Cerebellum (tissue), 4 donors: ENCODE measurements at places on chromosomes 16 and 17.

- DNase-seq, result no peak
Measured at GRCh38 chr17:56096026-56096810, 57.1 kb upstream of the ANKFN1 start.

DNA sequence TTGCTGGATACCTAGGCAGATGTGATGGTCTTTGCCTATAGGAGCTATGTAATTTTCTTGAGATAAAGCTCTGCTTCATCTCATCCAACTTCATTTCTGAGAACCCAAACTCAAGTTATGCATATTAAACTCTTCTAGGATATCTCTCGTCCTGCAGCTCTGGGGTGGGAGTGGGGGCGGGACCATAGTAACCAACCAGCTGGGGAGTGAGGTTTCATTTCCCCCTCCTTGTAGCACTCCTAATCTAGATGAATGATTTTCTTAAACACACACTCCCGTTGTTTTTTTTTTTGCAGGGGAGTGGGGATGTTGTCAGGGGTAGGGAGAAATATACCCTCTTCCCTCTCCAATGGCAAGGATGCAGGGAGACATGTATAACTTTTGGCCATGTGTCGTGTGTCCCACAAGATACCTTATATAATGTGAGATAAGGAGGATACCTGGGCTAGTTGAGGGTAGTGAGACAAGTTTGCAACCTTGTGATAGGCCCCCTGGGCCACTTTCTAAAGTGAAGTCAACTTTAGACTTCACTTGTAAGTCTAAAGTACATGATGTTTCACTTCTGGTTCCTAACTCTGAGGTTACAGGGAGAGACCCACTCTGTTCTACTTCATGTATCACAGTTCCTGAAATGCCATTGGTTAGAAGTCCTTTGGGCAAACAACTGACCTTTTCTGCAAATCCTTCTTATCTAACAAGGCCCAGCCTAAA lies 10.5 kb upstream of the HEATR6 start:
- no peak for DNase-seq

DNA sequence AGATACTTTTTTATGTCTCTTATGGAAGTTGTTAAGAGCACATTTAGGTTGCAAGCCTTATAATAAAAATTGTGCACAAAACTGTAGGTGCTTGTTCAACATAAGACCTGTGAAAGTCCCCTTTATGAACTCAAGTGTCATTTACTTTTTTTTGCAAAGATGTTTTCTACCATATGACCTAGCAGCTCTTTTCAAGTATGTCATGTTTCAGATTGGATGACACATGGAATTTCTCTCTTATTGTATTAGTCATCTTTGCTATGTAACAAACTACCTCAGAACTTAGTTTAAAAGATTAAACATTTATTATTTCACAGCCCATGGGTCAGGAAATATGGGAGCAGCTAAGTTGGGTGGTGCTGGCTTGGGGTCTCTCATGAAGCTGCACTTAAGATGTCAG lies 57.9 kb downstream of the PHKB start:
- DNase-seq, result no peak

DNA sequence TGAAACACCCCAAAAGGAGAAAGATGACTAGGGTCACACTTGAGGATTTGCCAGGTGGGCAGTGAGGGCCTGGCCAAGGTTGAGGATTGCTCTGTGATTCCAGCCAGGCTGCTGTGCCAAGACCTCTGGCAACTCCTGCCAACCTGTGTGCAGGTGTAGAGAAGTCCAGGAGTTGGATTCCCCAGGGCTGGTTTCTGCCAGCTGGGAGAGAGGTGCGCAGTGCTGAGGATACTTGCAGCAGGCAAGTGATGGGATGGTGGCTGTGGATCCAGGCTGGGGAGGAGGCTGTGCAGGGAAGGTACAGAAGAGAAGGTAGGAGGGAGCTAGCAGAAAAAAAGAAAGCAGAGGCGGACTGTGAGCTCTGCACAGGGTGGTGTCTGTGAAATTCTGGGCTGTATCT lies 6.6 kb downstream of the RIPOR1 start:
- DNase-seq, result no peak

- no peak for DNase-seq
Measured at GRCh38 chr17:32558997-32559650, 72.3 kb downstream of the CDK5R1 start.

- peak; percentile 76 for DNase-seq
Measured at GRCh38 chr17:18257982-18258355, 569 bp downstream of the FLII start.

GRCh38 chr17:6642592-6642991 lies 1.7 kb downstream of the TXNDC17 start:
- DNase-seq, result no peak

- no peak for DNase-seq
Measured at GRCh38 chr17:48439875-48440505, 10.0 kb upstream of the SKAP1 start.

DNA sequence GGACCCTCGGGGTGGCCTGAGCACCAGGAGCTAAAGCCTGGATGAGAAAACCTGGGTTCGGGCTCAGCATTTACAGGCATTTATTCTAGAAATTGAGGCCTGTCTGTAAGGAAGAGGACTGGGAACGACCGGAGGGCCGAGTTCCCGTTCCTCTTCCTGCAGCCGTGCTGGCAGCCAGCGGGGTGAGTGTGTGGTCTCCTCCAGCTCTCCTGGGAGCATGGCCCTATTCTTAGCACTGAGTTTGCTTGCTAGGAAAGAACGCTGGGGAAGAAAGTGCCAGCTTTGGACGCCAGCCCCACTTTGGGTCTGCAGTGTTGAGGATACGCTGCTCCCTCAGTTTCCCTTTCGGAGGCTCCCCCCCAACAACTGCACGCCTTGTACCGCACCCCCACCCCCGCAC lies 49.6 kb downstream of the MGAT5B start:
- no peak for DNase-seq

DNA sequence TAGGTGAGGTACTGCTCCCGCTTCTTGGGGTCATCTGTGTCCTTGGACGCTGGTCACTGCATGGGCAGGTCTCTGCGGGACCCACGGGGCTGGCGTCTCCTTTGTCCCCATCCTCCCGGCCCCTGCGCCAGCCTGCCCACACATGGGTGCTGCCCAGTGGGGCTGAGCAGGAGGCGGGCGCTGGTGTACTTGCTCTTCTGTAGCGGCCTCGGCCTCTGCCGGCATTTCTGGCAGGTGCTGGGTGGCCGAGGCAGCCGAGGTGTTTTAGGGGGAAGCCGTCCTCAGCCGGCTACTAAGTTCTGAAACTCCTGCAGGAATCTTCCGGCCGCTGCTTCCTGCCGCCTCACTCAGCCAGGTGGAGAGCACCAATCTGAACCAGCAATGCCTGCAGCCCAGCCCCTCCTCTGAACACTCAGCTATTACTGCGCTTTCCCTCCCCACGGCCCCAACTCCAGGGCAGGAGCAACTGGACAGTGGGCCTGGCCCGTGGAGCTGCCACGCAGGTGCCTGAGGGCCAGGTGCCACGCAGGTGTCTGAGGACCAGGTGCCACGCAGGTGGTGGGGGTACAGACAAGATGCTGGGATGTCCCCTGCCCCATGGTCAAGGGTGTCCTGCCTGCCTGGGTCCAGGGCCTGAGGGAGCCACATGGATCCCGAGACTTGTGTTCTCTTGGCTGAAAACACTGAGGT lies 10.0 kb downstream of the DECR2 start:
- DNase-seq, result no peak

- DNase-seq, result no peak
Measured at GRCh38 chr17:35791681-35792350, 3.6 kb downstream of the MMP28 start.

DNA sequence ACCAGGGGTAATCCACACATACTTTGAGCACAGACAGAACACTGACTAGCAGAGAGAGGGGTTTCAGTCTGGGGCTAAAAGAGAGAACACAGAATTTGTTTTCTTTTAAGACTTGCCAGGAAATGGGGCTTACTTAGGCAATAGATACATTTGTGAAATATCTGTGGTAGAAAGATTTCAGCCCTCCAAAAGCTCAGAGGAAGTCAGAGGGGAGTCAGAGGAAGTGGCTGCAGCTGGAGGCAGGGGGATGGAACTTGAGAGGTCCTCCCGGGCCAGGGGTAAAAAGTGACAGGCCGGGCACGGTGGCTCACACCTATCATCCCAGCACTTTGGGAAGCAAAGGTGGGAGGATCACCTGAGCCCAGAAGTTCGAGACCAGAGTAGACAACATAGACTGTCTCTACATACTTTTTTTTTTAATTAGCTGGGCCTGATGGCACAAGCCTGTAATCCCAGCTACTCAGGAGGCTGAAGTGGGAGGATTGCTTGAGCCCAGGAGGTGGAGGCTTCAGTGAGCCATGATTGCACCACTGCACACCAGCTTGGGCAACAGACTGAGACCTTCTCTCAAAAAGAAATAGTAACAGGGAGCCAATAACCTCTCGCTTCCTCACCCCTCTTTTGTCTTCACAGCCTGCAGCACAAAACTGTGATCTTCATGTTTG lies 49.9 kb downstream of the NLRC5 start:
- no peak for DNase-seq

- no peak for DNase-seq
Measured at GRCh38 chr16:50021544-50021943, 3.5 kb upstream of the CNEP1R1 start.

DNA sequence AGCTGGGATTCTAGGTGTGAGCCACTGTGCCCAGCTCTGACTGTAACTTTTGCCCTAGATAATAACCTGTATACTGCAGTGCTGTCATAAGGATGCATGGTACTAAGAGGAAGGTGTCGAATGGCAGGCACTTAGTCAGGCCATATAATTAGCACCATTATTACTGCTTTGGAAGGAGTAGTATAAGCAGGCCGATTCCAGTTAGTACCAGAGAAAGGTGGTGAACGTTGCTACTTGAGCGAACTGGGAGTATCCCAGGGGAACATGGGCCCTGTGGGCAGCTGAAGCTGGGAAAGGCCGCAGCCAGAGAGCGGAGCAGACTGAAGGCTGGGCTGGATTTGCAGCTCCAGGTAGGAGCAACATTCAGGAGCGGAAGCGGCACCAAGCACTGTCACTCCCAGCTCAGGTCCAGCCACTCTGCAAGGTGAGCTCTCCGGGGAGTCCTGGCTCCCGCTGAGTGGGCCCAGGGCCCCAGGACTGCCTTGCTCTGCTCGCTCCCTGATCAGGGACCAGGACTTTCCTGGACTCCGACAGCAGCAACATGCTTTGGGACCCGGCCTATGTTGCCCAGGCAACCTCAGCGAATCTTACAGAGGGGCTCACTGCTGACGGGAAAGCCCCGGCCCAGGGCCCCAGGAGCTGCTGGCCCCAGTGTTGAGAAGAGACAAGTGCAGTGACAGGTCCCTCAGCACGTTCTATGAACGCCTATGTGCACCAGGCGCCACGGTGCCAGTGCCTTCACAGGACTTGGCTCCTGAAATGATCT lies 28.6 kb downstream of the C16orf74 start:
- DNase-seq, result no peak

GRCh38 chr17:29157310-29157709 lies 22.9 kb downstream of the MYO18A start:
- no peak for DNase-seq

GRCh38 chr17:35003778-35004177 lies 23.5 kb downstream of the LIG3 start:
- DNase-seq, result no peak

- no peak for DNase-seq
Measured at GRCh38 chr17:82314727-82315605, 2.4 kb downstream of the CD7 start.

DNA sequence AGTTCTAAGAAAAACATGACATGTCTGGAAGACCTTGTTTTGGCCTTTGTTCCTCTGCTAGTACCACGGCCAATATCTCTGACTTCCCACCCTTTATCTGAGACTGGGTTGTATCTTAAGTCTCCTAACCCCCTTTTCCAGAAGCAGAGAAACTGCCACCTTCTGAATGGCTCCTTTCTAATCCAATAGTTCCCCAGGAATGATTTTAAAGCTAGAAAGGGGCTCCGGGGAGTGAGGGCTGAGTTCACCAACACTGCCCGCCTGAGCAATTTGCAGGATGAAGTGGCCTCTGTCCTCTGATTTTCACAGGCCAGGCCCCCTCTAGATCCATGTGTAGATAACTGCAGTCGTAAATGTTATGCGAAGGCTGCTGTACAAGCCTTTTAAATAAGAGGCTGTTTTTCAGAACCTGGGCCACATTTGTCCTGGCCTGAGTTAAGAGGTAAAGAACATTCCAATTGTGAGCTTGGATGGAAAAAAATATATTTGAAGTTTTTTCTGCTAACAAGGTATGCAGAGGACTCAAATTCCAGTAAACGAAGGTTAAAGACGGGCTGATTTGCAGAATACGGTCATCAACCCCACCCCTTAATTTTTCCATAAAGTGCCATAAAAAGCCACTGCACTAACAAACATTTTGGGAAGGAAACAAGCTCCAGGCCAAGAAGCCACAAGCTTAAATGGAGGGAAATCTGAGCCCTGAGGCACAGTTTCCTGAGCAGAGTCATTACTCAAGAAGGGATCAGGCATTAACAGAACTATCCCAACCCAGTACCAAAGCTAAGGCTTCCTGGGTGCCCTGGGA lies 117.0 kb upstream of the MAF start:
- no peak for DNase-seq

GRCh38 chr16:66899310-66899944 lies 19.1 kb downstream of the PDP2 start:
- no peak for DNase-seq

DNA sequence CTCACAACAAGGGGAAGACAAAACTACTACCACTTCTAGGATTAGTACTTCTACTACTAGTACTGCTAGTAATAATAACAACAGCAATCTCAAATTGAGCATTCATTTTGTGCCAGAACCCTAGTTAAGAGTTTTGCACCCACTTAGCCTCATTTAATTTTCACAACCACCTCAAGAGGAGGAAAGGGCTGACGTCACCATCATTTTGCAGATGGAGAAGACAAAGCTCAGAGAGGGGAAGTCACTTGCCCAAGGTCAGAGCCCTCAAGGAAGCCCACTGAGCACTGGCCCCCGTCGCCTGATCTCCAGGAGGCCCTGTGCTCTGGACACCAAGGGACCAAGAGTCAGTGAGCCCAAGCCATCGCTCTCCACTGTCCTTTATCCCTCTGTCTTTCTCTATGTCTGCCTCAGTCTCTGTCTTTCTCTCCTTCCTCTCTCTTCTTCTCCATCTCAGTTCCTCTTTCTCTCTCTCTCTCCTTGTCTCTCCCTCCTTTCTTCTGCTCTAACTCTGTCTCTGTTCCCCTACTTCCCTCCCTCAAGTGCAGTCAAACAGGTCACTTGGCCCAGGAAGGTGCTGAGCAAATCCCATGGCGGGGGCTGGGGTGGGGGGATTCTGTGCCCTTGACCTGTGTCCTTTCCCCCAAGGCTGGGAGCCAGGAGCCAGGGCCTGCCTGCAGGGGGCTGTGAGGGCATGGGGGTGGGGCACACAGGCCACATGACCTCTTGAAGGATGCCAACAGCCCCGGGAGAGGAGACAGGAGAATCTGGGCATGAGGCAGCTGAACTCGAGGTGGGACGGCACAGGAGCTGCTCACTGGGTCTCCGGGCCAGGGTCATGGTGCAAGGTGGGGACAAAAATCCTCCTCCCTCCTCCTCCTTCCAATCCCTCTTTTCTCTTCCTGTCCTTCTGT lies 11.2 kb upstream of the NGFR start:
- DNase-seq, result no peak

- no peak for DNase-seq
Measured at GRCh38 chr17:59695945-59696681, 11.1 kb downstream of the PTRH2 start.

GRCh38 chr17:6067060-6067459 lies 3.1 kb upstream of the WSCD1 start:
- DNase-seq, result no peak

- DNase-seq, result no peak
Measured at GRCh38 chr17:39400547-39401411, 647 bp downstream of the FBXL20 start.
